ENCODE measurements at places on chromosomes 16 and 17. TPM values are rescaled to one million over a fixed set of nuclear protein-coding genes. Genes with fewer than 3 reads are reported as not detected.

Gene OR2C1
- 0.29 TPM for total RNA-seq

Gene COX6A2
- not detected for total RNA-seq

Gene C17orf50
- total RNA-seq = not detected

Gene TP53TG3
- not detected for total RNA-seq

Gene PPM1E
- 0.16 TPM for total RNA-seq

Gene TBC1D3E
- total RNA-seq = not detected

Gene TMEM238L
- not detected for total RNA-seq

Gene KRTAP29-1
- not detected for total RNA-seq

Gene CARD14
- total RNA-seq = 9.4 TPM

- no peaks in the 10 kb centered on the region for H3K36me3 ChIP-seq
- H3K4me1 ChIP-seq = no peaks in the 10 kb centered on the region
- no peaks in the 10 kb centered on the region for H3K27me3 ChIP-seq
- DNase-seq = no peak
Observed at GRCh38 chr17:70478902-70479301, 309.6 kb downstream of the KCNJ2 start.

DNA sequence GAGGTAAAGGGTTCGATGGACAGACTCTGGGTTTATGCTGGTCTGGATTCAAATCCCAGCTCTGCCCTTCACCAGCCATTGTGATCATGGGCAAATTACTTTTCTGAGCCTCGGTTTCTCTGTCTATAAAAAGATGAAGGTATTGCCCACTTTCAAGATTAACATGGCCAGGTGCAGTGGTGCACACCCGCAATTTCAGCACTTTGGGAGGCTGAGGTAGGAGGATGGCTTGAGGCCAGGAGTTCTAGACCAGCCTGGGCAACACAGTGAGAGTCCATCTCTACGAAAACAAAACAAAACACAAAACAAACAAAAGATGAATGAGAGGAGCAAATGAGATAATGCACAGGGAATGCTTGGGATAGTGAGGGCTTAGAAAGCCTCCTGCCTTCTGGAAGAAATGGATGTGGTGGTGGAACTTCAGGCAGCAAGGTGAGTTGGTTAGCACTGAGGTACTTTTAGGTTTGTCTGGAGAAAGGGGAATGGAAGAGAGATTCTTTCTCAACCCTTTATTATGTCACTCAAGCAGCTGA is 8.5 kb downstream of the ADGRG3 start:
- no peaks in the 10 kb centered on the region for H3K36me3 ChIP-seq
- H3K27me3 ChIP-seq = no peaks in the 10 kb centered on the region
- no peak overlapping the region for H3K4me3 ChIP-seq
- DNase-seq = no peak

GRCh38 chr17:10631048-10631700 is 25.9 kb downstream of the MYH3 start:
- H3K27me3 ChIP-seq = no peaks in the 10 kb centered on the region
- no peak for DNase-seq
- H3K36me3 ChIP-seq = no peaks in the 10 kb centered on the region
- no peak overlapping the region for H3K27ac ChIP-seq
- H3K4me1 ChIP-seq = no peaks in the 10 kb centered on the region

GRCh38 chr17:350706-351448 is 1.7 kb downstream of the RPH3AL start:
- H3K27ac ChIP-seq = peak overlapping the region; percentile 95
- no peaks in the 10 kb centered on the region for H3K36me3 ChIP-seq

DNA sequence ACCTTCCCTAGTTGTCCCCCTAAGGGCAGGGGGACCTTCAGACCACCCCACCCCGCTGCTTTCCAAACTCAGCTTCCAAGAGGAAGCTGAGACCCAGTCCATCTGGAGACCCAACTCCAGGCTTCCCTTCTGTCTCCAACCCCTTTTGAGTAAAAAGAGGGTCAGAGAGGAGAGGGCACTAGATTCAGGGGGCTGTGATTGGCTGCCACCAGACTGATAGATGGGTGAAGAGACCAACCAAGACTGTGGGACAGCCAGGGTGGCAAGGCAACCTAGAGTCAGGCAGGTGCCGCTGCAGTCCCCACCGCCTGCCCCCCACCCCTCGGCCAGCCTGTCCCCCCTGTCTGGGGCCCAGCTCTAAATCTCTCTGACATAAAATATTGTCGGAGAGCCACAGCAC is 92.5 kb downstream of the SDK2 start:
- no peaks in the 10 kb centered on the region for H3K36me3 ChIP-seq
- H3K27me3 ChIP-seq = peaks cover 10% of the 10 kb centered on the region
- no peak overlapping the region for H3K27ac ChIP-seq
- no peak overlapping the region for H3K4me3 ChIP-seq
- no peak for DNase-seq

DNA sequence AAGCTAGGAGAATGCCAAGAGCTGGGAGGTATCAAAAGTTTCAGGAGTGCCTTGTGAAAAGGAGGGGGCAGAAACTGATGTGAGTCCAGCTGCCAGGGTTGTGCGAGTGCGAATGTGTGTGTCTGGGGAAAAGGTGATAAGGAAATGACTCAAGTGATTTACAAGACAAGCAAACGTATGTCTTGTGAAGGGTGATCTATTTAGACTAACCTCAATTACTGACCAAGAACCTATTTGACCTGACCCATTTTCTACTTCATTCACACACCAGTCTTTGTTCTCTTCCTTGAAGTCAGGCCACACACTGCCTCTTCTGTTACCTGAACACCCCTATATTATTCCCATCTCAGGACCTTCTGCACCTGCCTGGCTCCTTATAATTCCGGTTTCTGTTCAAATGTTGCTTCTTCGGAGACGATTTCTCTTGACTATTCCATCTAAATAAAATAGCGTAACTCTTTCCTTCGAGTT is 1.0 kb downstream of the GDE1 start:
- no peaks in the 10 kb centered on the region for H3K27me3 ChIP-seq
- peak overlapping the region; percentile 92 for H3K4me3 ChIP-seq
- H3K27ac ChIP-seq = peak overlapping the region; percentile 91
- no peaks in the 10 kb centered on the region for H3K36me3 ChIP-seq
- DNase-seq = no peak

GRCh38 chr16:22721511-22722100 is 92.4 kb upstream of the HS3ST2 start:
- no peak for DNase-seq
- H3K4me3 ChIP-seq = no peak overlapping the region
- no peaks in the 10 kb centered on the region for H3K36me3 ChIP-seq
- H3K27me3 ChIP-seq = no peaks in the 10 kb centered on the region
- no peaks in the 10 kb centered on the region for H3K4me1 ChIP-seq

DNA sequence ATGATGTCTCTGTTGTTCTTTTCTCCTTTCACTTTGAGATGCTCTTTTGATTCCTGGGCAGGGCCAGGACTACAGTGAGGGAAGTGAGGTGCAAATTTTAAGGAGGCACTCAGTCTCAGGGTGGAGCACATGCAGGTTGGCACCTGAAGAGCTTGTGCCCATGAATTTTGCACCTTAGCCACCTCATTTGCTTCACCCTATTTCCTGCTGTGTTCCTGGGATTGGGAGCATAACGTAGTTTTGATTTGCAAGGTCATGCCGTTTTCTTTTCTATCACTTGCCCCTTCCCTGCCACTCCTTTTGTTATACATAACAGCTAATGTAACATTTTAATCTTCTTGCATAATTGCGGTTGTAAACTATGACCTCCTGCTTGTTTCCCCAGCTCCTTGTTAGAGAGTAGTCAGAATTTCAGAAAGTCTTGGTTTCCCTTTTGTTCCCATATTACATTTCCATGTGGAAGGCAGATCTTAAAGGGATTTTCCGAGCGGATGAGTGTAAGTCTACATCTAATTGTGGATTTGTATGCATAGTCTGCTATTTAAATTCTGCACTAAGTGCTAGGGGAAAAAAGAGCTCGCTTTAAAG is 9.8 kb downstream of the PMFBP1 start:
- H3K4me1 ChIP-seq = no peaks in the 10 kb centered on the region
- no peaks in the 10 kb centered on the region for H3K27me3 ChIP-seq
- no peak overlapping the region for H3K4me3 ChIP-seq
- no peaks in the 10 kb centered on the region for H3K36me3 ChIP-seq
- no peak for DNase-seq

DNA sequence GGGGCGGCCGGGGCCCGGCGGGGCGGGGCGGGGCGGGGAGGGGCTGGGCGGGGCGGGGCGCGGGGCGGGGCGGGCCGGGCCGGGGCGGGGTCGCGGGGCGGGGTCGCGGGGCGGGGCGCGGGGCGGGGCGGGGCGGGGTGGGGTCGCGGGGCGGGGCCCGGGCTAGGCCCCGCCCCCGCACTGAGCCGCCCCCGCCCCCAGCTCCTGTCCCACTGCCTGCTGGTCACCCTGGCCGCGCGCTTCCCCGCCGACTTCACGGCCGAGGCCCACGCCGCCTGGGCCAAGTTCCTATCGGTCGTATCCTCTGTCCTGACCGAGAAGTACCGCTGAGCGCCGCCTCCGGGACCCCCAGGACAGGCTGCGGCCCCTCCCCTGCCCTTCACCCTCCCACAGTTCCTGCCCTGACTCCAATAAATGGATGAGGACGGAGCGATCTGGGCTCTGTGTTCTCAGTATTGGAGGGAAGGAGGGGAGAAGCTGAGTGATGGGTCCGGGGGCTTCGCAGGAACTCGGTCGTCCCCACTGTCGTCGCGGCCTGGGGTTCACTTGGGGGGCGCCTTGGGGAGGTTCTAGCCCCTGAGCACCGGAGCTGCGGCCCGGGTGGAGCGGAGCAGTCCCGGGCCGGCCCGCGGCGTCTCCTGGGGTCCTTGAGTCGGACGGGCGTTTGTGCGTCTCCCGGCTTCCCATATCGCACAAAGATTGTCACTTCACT is 795 bp upstream of the HBM start:
- peak overlapping the region; percentile 39 for H3K4me3 ChIP-seq
- peaks cover 6% of the 10 kb centered on the region for H3K4me1 ChIP-seq
- no peak for DNase-seq
- peaks cover 22% of the 10 kb centered on the region for H3K27me3 ChIP-seq
- H3K27ac ChIP-seq = no peak overlapping the region

DNA sequence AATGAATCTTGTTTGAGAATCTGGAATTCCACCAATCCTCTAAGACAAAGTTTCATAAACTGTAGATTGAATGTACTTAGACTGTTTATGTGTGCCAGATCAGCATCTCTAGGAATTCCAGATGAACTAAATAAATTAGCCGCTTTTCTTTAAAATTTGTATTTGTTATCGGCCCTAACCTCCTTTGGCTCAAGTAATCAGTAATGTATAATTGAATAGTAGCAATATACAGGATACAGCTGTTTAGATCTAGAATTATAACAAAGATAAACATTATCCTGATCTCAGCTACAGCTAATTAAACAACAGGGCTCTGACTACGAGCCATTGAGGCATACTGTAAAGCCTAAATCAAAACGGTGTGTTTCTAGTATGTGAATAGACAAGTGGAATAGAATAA is 120.3 kb downstream of the CYB561 start:
- no peak overlapping the region for H3K27ac ChIP-seq
- DNase-seq = no peak
- H3K4me3 ChIP-seq = no peak overlapping the region
- H3K4me1 ChIP-seq = no peaks in the 10 kb centered on the region
- no peaks in the 10 kb centered on the region for H3K36me3 ChIP-seq

- H3K4me3 ChIP-seq = no peak overlapping the region
- peaks cover 8% of the 10 kb centered on the region for H3K36me3 ChIP-seq
- H3K27ac ChIP-seq = no peak overlapping the region
Observed at GRCh38 chr17:44354582-44355561, 8.8 kb downstream of the FAM171A2 start.

DNA sequence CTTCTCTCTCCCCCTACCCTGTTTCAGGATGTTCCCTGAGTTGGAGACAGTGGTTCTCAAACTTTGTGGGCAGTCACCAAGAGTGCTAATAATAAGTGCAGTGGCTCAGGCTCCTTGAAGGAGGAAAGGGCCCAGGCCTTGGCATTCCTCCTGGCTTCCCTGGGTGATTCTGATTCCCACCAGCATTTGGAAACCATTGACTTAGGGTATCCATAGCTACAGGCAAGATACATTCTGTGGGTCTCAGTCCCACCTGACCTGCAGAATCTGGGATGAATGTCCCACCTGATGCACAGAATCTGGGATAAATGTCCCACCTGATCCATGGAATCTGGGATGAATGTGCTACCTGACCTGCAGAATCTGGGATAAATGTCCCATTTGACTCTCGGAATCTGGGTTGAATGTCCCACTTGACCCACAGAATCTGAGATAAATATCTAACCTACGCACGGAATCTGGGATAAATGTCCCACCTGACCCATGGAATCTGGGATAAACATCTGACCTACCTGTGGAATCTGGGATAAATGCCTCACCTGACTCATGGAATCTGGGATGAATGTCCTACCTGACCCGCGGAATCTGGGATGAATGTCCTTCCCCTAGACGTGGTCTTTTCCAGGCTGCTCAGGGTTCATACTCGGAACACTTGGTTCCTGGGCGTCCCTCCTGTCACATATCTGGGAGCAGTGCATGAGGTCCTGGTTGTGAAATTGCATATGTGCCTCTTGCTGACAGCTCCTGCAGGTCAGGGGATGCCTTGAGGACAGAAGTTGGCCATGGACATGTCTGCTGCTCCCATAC is 136.7 kb upstream of the HS3ST2 start:
- H3K4me3 ChIP-seq = no peak overlapping the region
- H3K36me3 ChIP-seq = no peaks in the 10 kb centered on the region
- no peaks in the 10 kb centered on the region for H3K27me3 ChIP-seq
- no peak overlapping the region for H3K27ac ChIP-seq

- no peaks in the 10 kb centered on the region for H3K27me3 ChIP-seq
- no peak overlapping the region for H3K27ac ChIP-seq
- no peak for DNase-seq
- no peaks in the 10 kb centered on the region for H3K36me3 ChIP-seq
Observed at GRCh38 chr16:89096768-89097391, 3.2 kb downstream of the ACSF3 start.

GRCh38 chr17:82400830-82401229 is 17.3 kb upstream of the HEXD start:
- H3K36me3 ChIP-seq = peaks cover 6% of the 10 kb centered on the region
- H3K4me1 ChIP-seq = no peaks in the 10 kb centered on the region
- DNase-seq = no peak
- H3K27me3 ChIP-seq = no peaks in the 10 kb centered on the region
- no peak overlapping the region for H3K27ac ChIP-seq

DNA sequence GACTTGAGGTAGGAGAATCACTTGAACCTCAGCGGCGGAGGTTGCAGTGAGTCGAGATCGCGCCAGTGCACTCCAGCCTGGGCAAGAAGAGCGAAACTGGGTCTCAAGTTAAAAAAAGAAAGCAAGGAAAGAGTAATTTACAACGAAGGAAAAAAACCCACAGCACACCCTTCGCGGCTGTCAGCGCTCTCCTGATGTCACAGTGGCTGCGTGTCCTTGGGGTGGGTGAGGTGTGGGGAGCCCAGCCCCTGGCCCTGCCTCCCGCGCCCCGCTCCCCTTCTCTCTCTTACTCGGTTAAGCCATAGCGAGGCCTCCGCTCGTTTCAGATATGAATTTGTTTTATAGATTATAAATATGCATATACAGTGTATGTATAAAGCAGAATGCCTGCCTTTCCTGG is 740 bp upstream of the JPT2 start:
- no peaks in the 10 kb centered on the region for H3K4me1 ChIP-seq
- no peak for DNase-seq
- H3K4me3 ChIP-seq = peak overlapping the region; percentile 89
- no peak overlapping the region for H3K27ac ChIP-seq
- H3K36me3 ChIP-seq = no peaks in the 10 kb centered on the region
